ENCODE measurements at places on chromosomes 5 and 9.

- no peak for DNase-seq
These were observed 173.7 kb downstream of the DAB2IP start for GRCh38 chr9:121825031-121825691.

GRCh38 chr9:96509848-96510247, 59.9 kb downstream of the HABP4 start:
- no peak for DNase-seq

DNA sequence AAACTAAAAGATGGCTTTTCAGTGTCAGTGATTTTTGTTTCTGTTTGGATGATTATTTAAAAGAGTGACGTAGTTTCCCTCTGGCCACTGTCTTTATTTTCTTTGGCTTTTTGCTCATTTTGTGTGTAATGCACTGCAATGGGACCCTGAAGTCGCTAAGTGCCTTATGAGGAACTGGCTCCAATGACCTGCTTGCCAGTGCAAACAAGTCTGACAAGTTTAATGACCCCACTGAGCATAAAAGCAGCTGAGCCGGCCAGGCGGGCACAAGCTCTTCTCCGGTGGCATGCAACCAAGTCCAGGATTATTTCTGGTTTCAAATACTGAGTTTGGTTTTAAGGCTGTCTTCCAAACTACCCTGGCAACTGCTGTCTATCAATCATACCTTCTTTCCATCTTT, 15.6 kb upstream of the GNA14 start:
- DNase-seq, result no peak

- no peak for DNase-seq
These were observed 143.9 kb downstream of the OR2K2 start for GRCh38 chr9:111186021-111186530.

DNA sequence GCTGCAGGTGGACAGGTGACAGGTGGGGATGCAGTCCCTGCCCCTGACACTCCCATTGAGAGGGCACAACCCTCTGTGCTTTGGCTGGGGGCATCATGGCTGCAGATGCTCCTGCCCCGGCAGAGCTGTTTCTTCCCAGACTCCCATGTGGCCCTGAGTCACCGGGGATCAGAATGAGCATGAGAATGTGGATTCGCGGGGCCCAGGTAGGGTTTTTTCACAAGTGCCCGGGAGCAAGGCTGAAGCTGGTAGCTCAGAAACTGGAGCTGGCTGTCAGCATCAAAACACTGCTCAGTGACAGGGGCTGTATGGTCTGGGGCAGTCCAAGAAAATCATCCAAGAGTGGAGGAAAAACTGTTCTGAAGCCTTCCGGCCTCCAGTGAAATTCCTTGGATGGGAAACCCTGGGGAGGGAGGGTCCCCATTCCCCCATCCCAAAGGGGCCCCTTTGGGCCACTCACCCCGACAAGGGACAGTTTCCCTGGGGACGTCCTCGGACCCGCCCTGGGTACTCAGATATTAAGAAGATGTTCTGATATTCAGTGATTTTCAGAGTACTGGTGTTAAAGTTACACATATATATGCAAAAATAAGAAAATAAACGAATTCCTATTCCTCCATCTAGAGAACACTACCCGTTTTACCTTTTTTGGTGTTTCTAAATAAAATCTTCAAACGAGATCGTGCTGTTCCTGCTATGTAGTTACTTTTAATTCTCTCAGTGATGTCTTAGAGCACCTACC, 120.1 kb upstream of the LPCAT1 start:
- DNase-seq, result no peak

DNA sequence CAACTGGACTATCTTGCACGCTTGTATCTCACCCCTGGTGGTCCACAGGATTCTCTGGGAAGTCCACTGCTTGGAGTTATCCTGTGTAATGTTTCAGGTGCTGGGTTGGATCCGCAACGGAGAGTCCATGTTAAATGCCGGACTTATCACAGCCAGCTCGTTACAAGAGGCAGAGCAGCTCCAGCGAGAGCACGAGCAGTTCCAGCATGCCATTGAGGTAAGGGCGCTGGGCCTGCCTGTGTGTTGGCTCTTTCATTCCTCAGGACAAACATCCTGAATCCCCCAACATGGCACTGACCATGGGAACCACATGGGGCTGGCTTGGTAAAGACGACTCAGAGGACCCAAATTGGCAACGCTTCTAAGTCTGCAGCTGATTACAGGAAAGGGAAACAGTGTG, 214.8 kb upstream of the OTULINL start:
- no peak for DNase-seq

- no peak for DNase-seq
These were observed 40.0 kb downstream of the G3BP1 start for GRCh38 chr5:151811593-151812321.

- DNase-seq, result no peak
These were observed 12.0 kb upstream of the SVEP1 start for GRCh38 chr9:110591526-110591925.

DNA sequence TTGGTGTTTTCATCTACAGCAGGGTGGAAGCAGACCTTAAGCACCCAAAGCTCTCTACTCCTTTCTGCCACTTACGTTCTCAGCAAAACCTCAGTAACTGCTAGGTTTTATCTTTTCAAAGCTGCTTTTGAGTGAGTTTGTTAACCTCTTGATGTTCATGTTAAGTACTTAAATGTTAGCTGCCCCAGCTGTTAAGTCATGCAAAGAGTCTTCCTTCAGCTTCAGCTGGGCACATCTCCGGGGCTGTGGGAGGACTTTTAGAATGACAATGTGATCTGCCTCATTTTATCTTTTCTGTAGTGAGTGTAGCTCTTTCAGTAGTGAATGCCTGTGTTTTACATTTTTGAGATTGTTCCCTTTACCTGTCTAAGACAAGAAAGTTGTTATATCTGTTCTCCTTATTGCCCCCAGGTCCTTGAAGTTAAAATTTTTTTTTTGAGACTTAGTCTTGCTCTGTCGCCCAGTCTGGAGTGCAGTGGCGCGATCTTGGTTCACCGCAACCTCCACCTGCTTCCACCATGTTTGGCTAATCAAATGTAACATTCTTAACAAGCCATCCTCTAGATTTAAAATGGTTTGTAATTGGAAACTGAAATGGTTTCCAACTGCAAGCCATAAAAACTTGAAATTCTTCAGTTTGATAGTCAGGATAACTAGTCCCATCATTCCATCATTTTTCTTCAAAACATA, 19.6 kb downstream of the KDM4C start:
- DNase-seq, result no peak

- DNase-seq, result no peak
These were observed 9.9 kb downstream of the SRP19 start for GRCh38 chr5:112870966-112871365.

DNA sequence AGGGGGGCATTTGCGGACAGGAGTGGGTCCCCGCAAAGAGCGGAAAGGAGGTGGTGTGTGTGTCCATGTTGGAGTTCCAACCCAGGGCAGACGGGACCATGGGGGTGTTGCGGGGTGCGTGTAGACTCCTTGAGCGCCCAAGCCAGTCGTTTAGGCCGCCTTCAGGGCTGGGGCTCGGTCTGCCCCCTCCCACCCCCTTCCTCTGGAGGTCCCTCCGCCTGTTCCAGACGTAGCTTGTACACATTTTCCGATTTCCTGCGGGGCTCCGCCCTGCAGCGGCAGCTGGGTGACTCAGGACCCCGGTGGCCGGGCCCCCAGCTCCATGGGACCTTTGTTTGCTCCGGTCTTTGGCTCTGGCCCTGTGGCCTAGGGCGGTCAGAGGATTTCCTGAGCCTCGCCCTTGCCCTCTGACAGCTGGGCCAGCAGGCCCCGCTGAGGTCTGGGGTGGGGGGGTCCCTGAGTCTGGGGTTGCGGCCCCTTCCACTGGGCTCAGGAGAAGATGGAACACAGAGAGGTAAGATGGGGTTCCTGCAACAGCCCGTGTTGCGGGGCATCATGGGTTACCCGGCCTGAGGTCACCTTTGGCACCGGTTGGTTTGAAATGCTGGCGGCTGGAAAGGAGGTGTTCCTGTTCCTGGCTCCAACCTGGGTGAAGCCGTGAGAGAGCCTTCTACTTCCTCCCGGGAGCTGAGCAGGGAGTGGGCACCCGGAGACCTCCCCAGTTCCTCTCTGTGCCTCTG, 1.5 kb downstream of the PKN3 start:
- no peak for DNase-seq

DNA sequence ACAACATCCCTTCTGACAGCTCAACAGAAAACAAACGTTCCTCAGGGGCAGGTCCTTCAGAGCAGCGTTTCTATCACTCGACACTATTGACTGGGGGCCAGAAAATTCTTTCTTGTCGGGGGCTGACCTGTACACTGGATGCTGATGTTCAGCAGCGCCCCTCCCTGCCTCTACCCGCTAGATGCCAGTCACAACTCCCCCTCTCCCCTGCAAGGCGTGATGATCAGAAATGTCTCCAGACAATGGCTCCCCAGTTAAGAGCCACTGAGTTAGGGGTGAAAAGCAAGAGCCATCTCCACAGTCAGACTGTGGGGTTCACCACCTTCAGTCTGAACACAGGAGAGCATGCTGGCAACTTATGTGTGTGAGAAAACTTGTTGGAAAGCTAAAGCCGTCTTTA, 39.8 kb downstream of the SERINC5 start:
- DNase-seq, result no peak

- DNase-seq, result no peak
These were observed 75.5 kb upstream of the UNC5A start for GRCh38 chr5:176734756-176735342.

- DNase-seq, result no peak
These were observed 2.1 kb downstream of the REEP5 start for GRCh38 chr5:112919972-112920371.

GRCh38 chr5:59180515-59180914, 597.6 kb downstream of the RAB3C start:
- DNase-seq, result peak; percentile 64

DNA sequence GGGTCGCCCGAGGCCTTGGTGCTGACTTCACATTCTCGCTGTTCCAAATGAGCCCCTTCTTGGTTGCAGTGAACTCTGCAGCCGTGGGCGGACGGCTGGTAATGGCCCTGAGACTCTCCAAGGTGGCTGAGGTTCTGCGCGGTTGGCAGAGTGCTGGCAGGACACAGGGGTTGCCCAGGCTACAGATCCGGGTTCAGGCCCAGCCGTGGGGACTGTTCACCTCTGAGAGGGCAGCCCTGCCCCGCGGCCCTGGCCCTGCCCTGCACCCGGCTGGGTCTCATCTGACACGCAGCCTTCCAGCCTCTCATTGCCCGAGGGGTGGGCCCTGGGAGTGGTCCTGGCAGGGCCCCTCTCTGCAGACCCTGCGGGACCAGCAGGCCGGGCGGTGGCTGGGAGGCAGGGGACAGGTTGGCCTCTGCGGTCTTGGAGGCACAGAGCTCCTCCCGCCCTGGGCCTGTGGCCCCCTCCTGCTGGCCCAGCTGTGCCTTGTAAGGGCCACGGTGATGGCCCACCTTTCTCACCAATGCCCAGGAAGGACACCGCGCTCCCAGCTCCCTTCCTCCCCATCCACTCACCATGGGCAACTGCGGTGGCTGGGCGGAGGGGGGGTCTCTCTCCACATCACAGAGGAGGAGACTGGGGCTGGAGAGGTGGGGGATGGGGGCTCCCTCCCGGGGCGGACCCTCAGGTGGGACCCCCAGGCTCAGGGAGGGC, 51.6 kb downstream of the AHRR start:
- DNase-seq, result no peak

- no peak for DNase-seq
These were observed 532.4 kb downstream of the ANXA1 start for GRCh38 chr9:73683862-73684591.

DNA sequence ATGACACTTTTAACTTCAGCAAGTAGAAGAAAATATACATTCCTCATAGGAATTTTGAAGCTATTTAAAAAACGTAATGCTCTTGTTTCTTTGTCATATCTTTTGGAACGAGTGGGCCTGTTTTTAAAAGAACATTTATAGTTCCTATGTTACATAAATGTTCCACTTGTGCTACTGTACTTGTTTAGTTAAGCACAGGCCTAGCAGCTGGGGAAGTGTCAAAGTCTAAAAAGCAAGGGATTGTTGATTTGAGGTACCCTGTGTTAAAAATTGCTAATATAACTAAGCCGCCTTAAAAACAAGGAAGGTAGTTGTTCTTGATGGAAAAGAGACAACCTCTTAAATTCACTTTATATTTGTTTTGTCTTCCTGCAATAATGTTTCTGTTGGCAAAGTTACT, 27.2 kb upstream of the ELL2 start:
- DNase-seq, result no peak

DNA sequence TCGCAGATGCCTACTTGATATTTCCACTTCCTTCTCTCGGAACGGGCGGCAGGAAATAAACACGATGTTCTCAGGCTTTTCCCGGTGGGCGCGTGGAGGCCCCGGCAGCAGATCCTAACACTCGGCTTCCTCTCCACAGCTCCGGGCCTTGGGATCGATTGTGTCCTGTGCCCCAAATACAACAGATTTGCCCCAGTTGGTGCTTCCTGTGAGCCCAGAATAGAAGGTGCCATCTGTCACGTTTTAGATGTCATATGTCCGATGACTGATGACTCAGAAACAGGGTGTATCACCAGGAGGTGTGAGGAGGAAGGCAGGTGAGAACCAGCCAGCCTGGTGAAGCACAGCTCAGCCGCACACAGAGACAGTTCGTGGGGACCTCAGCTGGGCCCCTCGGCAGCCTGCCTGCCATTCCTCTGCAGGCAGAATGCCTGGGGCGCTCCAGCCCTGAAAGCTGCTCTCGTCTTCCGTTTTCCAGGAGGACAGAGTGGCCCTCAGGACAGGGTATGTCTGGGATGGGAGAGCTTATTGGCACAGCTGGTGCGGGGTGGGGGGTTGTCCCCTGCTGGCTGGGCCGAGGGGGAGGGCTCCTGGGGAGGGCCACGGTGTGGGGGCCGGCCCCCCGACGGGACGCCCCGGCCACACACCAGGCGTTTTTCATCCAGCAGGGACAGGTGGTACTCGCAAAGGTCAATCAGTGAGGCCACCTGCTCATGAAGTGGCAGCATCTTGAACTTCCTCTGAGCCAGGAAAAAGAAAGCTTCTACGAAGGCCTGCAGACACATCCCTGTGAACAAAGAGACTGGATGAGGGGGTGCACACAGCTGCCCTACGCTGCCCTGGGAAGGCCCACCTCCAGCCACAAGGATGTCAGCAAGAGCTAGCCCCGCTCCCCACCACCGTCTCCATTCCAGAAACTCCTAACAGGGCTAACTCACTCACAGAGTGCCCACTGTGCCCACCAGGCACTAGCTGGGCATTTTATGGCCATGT, 171.0 kb downstream of the DAB2IP start:
- no peak for DNase-seq

GRCh38 chr5:133957591-133957990, 10.8 kb downstream of the C5orf15 start:
- DNase-seq, result peak; percentile 74

DNA sequence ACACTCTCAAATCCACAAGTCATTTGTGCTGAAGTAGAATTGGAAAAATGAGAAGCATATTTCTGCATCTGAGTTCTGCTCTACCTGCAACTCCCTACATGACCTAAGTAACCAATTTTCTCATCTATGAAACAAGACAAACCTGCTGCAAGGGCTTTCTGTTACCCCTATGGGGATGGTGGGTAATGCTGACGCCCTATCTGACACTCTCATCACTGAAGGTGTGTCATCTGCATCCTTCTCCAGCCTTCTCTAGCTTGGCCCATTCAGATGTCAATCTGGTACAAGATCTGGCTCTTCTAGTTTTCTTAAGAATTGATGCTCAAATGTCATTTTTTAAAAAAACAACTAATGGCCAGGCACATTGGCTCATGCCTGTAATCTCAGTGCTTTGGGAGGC, 73.8 kb downstream of the RFX3 start:
- no peak for DNase-seq

- no peak for DNase-seq
These were observed 124.4 kb upstream of the NMUR2 start for GRCh38 chr5:152529440-152529839.

Data from GM12878 (cell line).